ENCODE measurements at places on chromosomes 3 and 15.

DNA sequence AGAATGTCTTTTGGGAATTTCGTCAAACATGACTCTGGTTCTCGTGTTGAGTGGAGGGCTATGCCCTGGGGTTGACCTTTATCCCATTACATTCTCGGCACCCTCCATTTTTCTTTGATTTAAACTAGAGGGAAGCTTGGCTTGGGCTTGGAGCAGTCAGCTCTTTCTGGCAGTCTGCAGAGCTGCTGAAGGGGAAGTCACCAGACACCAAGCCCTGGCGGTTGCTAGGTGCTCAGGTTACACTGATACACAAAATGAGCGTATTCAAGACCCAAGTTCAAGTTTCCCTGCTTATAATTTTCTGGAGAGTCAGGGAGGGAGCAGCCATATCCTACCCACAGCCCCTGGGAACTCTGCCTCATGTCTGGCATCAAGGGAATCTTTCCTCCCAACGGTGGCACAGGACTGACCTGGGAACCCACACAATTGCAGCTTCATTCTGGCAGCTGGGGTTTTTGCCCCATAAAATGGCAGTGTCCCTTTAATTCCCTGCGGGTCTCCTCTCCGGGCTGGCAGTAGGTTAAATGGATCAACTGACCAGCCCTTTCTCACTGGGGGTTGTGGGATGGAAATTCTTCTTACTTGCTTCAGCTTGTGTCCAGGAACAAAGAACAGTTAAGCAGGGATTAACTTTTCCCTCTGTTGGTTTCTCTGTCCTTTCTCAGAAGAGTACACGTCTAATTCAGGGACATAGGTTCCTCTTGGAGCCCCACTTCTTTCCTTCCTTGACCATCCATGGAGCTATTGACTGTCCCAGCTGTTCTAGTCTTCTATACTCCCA, 110.0 kb upstream of the DLG1 start:
- DNase-seq: no peak

DNA sequence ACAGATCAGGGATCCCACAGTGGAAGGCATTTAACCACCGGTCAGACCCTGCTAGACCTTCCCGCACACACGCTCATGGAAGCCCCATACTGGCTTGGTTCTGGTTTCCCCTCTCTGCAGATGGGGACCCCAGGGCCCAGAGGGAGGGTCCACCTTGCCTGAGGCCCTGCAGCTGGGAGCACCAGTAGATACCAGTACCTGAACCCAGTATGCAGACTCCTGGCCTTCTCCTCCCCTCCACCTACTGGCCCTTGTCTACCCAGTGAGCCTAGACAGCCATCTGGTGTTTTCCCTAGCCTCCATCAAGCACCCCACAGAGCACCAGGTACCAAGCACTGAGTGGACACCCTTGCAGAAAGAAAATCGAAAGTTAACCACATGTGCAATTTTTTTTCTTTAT, 65.1 kb downstream of the MEGF11 start:
- DNase-seq: no peak

- no peak for DNase-seq
Observed at GRCh38 chr3:159881208-159881607, 107.4 kb upstream of the IL12A start.

- DNase-seq: no peak
Observed at GRCh38 chr15:51195459-51195858, 100.8 kb upstream of the TNFAIP8L3 start.

DNA sequence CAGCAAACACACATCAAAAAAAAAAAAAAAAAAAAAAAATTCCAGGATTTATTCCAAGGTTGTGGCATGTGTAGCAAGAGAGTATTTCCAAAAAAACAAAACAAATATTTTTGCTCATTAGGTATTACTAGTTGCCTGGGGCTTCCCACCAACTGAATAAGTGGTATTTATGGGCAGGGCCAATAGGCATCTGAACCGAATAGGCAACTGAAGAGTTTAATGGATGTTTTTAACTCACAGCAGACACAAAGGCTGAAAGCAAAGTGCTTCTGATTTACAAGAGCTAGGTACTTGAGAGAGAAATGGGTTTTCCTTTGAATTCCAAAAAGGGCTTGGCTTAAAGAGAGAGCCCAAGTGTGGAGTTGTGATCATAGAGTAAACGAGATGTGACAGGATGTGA, 21.4 kb downstream of the EIF4E3 start:
- no peak for DNase-seq

- DNase-seq: no peak
Observed at GRCh38 chr3:131712662-131713061, 209.9 kb upstream of the MRPL3 start.

DNA sequence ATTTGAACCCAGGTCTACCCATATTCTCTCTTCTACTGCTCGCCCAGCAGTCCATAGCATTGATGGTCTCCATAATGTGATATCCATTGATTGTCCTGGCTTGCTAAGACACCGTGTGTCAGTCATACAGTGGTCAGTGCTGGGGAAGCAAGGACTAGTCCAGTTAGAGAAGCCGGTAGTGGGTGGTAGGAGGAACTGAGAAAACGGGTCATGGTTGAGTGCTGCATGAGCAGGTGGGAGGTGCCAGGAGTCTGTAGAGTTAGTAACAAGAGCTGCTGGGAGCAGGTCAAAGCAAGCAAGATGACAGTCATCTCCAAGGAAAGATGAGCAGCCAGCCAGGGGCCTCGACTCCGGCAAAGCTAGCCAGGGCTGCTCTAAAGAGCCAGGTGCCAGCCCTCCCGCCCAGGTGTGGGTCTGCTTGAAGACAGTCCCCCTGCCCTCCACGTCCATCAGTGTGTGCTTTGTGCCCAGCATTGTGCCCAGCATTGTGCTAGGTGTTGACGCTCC, 29.5 kb upstream of the USP3 start:
- DNase-seq: peak; percentile 46

DNA sequence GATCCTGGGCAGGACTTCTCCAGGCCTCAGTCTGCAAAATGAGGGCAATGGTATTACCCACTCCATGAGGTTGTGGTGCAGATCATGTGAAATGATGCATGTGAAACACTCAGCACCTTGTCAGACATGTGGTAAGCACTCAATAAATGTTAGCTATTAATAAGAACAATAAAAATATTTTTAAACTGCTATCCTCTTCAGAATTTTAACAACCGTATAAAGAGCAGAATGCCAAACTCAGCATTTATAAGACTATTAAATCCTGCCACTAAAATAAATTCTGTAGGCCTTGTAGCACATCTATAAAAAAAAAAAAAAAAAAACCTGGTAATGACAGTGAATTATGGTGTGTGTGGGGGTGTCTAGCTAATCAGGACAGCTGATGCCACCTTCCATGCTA, 213.9 kb upstream of the UMPS start:
- DNase-seq: no peak

GRCh38 chr15:25056484-25057425, 102.0 kb downstream of the SNRPN start:
- no peak for DNase-seq

DNA sequence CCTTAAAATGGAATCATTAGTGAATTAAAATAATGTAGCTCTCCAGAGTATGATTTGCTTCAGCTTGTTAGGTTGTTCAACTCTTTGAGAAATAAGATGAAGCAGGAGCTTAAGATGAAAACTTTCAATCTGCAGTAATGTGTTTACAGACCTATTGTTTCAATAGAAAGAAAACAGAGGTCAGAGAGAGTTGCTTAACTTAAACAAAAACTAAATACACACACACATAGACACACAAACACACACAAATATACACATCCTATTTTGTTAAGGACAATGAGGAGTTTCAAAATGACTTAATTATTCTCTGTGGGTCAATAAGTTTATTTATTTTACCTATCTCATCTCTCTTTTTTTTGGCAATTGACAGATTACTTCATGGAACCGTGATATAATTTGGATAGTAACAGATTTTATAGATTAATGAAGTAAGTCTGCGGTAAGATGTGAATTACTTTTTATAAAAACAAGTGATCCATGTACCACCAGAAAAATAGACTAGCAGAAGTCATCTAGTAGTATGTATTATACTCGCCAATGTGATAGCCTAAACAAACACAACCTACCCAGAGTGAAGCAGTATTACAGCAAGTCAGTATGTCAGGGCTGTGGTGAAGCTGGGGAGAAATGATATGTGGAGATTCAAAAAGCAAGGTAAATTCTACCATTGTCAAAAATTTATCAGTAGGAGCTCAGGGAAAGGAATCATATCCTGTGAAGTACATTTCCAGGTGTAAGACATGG, 76.7 kb upstream of the DCBLD2 start:
- DNase-seq: no peak

- DNase-seq: no peak
Observed at GRCh38 chr15:48186271-48186670, 5.2 kb upstream of the CTXN2 start.

GRCh38 chr3:194973366-194974000, 287.8 kb downstream of the FAM43A start:
- no peak for DNase-seq

DNA sequence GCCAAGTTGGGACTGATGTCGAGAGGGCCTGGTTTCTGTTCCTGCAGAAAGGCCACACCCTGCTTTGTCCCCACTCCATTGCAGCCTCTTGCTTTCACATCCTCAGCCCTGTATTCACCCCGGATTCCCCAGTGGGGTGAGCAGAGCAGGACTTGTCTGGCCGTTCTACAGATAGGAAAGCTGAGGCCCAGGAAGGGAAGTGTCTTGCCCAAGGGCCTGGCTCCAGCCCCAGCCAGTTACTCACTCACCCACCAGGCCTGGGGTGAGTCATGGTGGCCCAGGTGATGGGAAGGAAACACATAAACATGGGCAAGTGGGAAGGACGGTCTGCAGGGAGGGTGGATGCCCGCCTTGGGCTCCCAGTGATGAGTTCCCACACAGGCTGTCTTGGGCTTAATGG, 6.1 kb upstream of the DUSP7 start:
- no peak for DNase-seq

- DNase-seq: no peak
Observed at GRCh38 chr3:197491478-197491877, 64.3 kb downstream of the BDH1 start.

DNA sequence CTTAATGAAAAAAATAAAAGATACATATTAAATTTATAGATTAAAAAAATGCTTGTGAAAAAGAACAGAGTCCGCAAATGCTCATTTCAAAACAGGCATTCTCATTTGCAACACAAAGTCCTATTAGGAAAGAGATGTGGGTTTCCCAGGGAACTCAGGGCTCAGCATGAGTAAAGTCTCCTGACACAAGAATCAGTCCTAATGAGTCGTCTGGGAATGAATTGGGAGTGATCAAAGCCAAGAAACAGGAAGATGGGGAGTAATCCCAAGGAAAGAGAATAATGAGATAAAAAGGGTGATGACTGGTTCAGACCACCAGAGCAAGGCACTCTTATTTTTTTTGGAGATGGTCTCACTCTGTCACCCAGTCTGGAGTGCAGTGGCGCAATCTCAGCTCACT, 443.7 kb downstream of the NR2F2 start:
- no peak for DNase-seq

DNA sequence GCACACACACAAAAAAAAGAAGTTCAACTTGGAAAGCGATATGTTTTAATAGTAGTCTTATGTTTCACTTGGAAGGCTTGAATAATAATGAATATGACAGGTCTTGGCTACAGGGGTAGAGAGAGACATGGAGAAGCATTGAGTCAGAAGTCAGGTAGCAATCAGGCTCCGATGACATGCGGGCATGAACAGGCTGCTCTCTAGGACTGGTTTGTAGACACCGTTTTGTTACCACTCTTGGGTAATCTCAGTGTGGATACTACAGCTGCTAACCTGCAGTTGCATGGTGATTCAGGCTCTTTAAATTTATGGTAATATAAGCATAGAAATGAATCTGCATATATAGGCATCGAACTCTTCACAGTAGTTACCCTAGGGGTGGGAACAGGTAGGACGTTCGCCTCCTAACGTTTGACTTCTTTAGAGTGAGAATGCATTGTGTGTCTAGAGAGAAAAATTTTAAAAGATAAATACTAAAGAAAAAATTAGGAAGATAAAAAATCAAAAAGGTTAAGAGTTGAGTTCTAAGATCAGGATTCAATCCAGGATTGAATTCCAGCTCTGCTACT, 241.6 kb upstream of the KBTBD8 start:
- no peak for DNase-seq

- DNase-seq: no peak
Observed at GRCh38 chr3:61162965-61163364, 88.3 kb downstream of the FHIT start.

DNA sequence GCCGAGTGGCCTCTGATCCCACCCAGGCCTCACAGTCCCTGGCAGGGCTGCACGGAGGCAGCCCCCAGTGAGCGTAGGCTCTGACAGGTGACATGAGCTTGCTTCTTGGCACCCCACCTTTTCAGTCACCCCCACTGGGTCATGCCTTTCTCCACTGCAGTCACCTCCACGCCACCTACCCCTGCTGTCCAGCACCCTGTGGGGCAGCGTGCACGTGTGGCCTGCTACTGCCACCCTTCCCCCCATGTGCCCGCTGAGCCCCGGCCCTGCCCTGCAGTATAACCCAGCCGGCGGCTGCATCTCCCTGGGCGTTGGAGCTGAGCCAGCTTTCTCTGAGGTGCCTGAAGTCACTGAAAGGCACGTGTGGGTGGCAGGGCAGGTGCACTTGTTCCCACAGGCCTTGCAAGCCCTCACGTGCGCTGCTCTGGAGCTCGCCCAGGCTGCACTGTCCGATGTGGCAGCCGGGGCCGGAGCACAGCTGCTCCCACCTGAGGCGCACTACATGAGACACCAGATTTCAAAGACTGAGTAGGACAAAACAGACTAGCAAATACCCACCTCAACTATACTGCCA, 65.6 kb downstream of the NIPA2 start:
- DNase-seq: peak; percentile 62

DNA sequence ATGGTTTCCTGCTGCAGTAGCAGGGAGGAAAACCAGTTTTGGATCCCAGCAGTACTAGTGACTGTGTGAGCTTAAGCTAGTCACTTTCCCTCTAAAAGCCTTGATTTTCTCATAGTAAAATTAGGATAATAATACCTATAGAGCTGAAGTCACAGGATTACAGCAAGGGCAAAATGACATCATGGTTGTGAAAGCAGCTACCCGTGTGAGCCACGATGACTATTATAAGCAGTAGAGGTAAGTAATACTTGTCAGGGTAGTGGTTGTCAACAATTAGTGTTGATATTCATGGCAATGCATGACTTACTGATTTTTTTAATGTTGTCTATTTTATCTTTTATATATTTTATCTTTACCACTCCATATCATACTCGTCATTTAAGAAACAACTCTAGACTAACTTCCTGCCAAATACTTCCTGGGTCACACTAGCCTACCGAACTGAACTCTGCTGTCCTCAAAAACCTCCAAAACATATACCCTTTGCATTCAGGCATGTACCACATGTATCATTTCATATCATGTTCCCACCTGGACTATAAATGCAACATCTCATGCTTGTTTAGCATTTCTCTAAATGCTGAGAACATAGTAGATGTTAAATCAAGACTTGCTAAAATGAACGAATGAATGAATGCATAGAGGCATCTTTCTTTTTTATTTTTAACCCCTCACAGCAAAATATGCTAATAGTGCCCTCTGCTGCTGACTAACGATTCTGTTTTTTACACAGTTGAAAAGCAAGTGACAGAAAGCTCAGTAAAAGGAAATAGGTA, 172.6 kb downstream of the P3H2 start:
- DNase-seq: peak; percentile 5

DNA sequence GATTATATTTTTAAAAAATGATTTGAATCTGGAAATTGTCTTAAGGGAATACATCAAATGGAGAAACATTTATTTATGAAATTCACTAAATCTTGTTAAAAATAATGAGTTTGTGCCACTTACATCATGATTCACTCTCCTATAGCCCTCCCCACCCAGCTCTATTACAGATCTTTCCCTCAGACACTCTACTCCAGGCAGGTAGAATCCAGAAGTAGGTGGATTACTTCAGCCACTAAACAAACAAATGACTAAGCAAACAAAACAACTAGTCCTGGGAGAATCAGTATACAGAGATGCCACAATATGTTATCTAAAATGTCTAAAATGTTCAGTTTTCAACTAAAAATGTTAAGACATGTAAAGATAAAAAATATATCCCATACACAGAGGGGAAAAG, 608.1 kb upstream of the UBE2E2 start:
- no peak for DNase-seq
